ENCODE measurements at places on chromosomes 11 and 22.

DNA sequence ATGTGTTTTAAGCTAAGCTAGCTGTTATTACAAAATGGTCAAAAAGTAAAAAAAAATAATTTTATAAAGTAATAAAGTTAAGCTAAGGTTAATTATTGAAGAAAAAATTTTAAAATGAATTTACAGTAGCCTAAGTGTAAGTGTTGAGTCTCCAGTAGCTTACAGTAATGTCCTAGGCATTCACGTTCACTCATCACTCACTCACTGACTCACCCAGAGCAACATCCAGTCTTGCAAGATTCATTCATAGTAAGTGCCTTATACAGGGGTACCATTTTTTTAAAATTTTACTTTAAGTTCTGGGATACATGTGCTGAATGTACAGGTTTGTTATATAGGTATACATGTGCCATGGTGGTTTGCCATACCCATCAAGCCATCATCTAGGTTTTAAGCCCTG lies 11.6 kb upstream of the OOSP4B start:
- no peaks in the 10 kb centered on the region for H3K36me3 ChIP-seq
- no peak overlapping the region for H3K4me3 ChIP-seq
- peaks cover 7% of the 10 kb centered on the region for H3K27me3 ChIP-seq
- DNase-seq = no peak
- H3K4me1 ChIP-seq = no peaks in the 10 kb centered on the region

- H3K27ac ChIP-seq = no peak overlapping the region
- peaks cover 11% of the 10 kb centered on the region for H3K4me1 ChIP-seq
- peaks cover 16% of the 10 kb centered on the region for H3K36me3 ChIP-seq
- no peaks in the 10 kb centered on the region for H3K27me3 ChIP-seq
These were observed 104.6 kb downstream of the ATG16L2 start for GRCh38 chr11:72918851-72919250.

GRCh38 chr11:76501526-76502202 lies 56.8 kb downstream of the EMSY start:
- peaks cover 49% of the 10 kb centered on the region for H3K36me3 ChIP-seq
- no peak overlapping the region for H3K27ac ChIP-seq
- H3K4me3 ChIP-seq = no peak overlapping the region

DNA sequence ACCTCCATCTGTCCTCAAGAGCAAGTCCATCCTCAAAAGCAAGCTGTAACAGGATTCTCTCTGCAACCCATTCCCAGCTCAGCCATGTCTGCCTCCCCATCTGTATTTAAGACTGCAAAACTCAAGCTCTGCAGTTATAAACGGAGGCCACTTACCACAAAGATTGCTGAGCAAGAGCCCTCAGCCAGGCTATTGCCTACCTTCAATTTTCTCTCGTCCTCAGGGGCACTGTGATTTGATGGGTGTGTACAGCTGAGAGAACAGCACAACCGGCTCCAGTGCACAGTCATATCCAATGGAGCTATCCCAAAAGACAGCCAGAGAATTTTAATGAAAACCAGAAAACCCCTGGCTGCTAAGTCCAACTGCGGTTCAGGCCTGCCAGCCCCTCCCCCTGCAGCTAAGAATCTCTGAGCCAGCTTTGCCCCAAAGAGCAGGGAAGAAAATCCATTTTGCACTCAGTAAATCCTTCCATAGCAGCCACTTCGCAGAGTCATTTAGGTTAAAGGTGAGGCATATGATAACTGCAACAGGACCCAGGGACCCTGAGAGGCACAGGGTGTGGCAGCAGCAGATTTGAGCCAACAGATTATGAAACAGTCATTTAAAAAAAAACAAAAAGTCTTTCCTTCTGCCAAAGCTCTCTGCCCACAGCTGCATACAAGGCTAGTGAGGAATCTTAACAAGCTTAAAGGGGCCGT lies 37.6 kb downstream of the RAB30 start:
- H3K4me3 ChIP-seq = peak overlapping the region; percentile 4
- DNase-seq = no peak
- no peaks in the 10 kb centered on the region for H3K36me3 ChIP-seq
- peaks cover 31% of the 10 kb centered on the region for H3K4me1 ChIP-seq
- H3K27ac ChIP-seq = peak overlapping the region; percentile 71
- no peaks in the 10 kb centered on the region for H3K27me3 ChIP-seq

GRCh38 chr11:46330563-46331281 lies 16.5 kb upstream of the DGKZ start:
- H3K4me3 ChIP-seq = peak overlapping the region; percentile 41
- peaks cover 21% of the 10 kb centered on the region for H3K4me1 ChIP-seq
- H3K36me3 ChIP-seq = no peaks in the 10 kb centered on the region
- DNase-seq = no peak
- peaks cover 65% of the 10 kb centered on the region for H3K27me3 ChIP-seq

DNA sequence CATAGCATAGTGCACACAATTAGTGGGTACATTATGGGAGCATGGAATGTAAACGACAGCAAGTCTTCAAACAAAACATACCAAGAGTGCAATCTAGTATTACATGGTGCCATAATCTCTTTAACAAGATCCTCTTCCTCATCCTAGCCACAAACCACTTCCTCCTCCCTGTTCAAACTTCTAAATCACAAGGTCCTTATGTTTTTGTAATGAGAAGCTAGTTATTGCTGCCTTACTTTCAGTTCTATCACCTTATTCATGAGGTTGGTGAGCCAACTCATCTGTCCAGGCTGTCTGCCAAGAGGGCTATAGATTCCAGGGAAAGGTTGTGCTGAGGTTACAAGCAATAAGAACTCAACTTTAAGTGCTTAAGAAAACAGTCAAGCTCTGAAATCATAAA lies 195.4 kb upstream of the ARHGAP20 start:
- no peak for DNase-seq
- no peaks in the 10 kb centered on the region for H3K27me3 ChIP-seq
- H3K36me3 ChIP-seq = no peaks in the 10 kb centered on the region
- peaks cover 39% of the 10 kb centered on the region for H3K4me1 ChIP-seq
- H3K27ac ChIP-seq = peak overlapping the region; percentile 27
- no peak overlapping the region for H3K4me3 ChIP-seq

DNA sequence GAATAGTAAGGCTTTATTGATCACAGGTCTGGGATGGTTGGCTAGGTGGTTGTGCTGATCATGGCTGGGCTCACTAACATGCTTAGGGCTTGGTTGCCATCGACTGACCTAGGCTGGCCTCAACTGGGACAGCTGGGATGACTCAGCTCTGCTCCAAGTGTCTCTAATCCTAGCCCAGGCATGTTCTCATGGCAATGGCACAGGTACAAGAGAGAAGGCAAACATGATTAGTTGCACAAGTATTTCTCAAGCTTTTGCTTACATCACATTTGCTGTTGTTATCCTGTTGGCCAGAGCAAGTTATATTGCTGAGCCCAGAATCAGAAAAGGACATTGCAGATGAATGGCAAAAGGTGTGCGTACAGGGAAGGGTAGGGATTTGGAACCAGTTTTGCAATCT lies 68.5 kb upstream of the SLC35C1 start:
- no peaks in the 10 kb centered on the region for H3K27me3 ChIP-seq
- no peak overlapping the region for H3K27ac ChIP-seq
- peaks cover 5% of the 10 kb centered on the region for H3K4me1 ChIP-seq
- no peak overlapping the region for H3K4me3 ChIP-seq

GRCh38 chr22:26259510-26259909 lies 90.2 kb downstream of the SEZ6L start:
- peak; percentile 54 for DNase-seq
- no peaks in the 10 kb centered on the region for H3K4me1 ChIP-seq
- H3K27me3 ChIP-seq = peaks cover 58% of the 10 kb centered on the region
- H3K27ac ChIP-seq = no peak overlapping the region
- H3K36me3 ChIP-seq = no peaks in the 10 kb centered on the region

DNA sequence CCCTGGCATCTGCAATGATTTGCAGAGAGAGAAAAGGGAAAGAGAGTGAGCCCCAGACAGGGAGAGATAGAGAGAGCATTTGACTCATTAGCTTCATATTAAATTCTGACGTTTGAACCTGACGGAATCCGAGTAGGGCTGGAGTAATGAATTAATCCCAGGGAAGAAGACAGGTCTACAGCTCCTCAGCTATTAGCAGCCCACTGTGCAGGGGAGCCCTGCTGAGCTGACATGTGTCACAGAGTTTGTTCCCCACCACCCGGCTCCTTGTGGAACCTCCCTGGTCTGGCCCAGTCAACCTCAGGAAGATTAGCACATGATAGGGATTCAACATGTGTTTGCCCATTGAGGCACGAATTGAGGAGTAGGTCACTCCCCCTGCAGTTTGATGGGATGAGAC lies 404.0 kb downstream of the BUD13 start:
- H3K27ac ChIP-seq = no peak overlapping the region
- peaks cover 61% of the 10 kb centered on the region for H3K27me3 ChIP-seq
- no peaks in the 10 kb centered on the region for H3K36me3 ChIP-seq
- H3K4me3 ChIP-seq = no peak overlapping the region
- no peak for DNase-seq
- no peaks in the 10 kb centered on the region for H3K4me1 ChIP-seq

- H3K4me3 ChIP-seq = no peak overlapping the region
- H3K4me1 ChIP-seq = no peaks in the 10 kb centered on the region
- DNase-seq = no peak
- no peaks in the 10 kb centered on the region for H3K27me3 ChIP-seq
These were observed 7.5 kb upstream of the MS4A7 start for GRCh38 chr11:60370811-60371298.

- peak overlapping the region; percentile 94 for H3K27ac ChIP-seq
- DNase-seq = no peak
- H3K36me3 ChIP-seq = peaks cover 10% of the 10 kb centered on the region
- H3K4me3 ChIP-seq = peak overlapping the region; percentile 26
- peaks cover 58% of the 10 kb centered on the region for H3K4me1 ChIP-seq
These were observed 77.3 kb downstream of the YAP1 start for GRCh38 chr11:102187416-102188151.

GRCh38 chr22:47775686-47776085 lies 1013.2 kb downstream of the TBC1D22A start:
- no peaks in the 10 kb centered on the region for H3K36me3 ChIP-seq
- no peaks in the 10 kb centered on the region for H3K27me3 ChIP-seq
- H3K4me1 ChIP-seq = no peaks in the 10 kb centered on the region
- no peak for DNase-seq
- no peak overlapping the region for H3K27ac ChIP-seq

DNA sequence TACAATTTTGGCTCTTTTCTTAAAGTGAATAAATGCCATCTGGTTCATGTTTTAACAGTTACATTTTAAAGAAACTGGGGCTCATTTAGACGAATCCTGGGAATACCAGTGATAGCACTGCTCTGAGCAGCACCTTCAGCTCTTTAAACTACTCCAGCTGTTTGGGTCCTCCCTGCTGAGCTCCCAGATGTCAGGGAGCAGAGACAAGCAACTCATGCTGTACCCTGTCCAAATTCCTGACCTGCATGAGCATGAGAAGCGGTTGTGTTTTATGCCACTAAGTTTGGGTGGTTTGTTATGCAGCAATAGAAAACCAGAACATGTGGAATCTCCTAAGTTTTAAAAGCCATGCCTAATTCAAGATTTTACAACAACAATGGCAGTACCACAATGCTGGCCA lies 90.0 kb downstream of the FDX1 start:
- no peaks in the 10 kb centered on the region for H3K27me3 ChIP-seq
- no peak for DNase-seq
- H3K36me3 ChIP-seq = no peaks in the 10 kb centered on the region
- H3K4me1 ChIP-seq = peaks cover 3% of the 10 kb centered on the region

DNA sequence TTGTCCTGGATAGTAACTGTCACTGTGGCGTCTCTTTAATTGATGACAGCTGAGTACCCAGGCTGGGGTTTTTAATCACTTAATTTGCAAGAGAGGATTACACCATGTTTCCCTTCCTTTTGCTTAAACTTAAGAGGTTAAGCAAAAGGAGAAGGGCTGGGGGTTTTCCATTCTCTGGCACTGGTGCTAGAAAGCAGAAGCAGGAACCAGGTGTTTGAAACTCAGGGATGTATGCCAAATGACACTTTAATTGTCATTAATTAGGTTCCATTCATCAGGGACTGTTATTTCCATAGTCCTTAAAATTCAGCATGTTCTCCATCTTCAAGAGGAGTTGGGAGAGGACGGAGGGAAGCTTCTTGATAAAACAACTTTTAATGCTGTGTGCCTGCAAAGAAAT lies 746.2 kb downstream of the NELL1 start:
- H3K27me3 ChIP-seq = peaks cover 40% of the 10 kb centered on the region
- no peak overlapping the region for H3K4me3 ChIP-seq
- H3K36me3 ChIP-seq = no peaks in the 10 kb centered on the region
- DNase-seq = no peak
- H3K27ac ChIP-seq = no peak overlapping the region
- H3K4me1 ChIP-seq = no peaks in the 10 kb centered on the region

GRCh38 chr11:125261588-125261987 lies 97.0 kb downstream of the PKNOX2 start:
- no peaks in the 10 kb centered on the region for H3K27me3 ChIP-seq
- H3K27ac ChIP-seq = no peak overlapping the region
- DNase-seq = no peak
- no peaks in the 10 kb centered on the region for H3K36me3 ChIP-seq
- H3K4me1 ChIP-seq = peaks cover 51% of the 10 kb centered on the region

DNA sequence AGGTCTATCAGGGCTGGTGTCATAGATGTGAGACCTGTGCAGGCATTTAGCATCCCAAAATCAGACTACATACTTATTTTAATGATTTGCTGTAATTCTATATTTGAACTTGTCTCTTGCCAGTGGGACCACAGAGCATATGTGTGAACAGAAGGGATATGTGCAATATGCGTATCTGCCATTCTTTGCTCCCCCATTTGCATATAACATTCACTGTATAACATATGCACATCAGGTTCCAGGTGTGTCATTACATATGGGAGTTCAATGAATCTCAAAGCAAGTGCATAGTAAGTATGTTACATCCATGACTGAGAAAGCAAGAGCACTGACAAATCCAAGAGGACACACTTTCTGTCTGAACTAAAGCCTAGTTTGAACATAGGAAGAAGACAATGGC lies 1115.1 kb upstream of the CNTN5 start:
- no peak overlapping the region for H3K4me3 ChIP-seq
- DNase-seq = no peak
- no peak overlapping the region for H3K27ac ChIP-seq
- H3K4me1 ChIP-seq = peaks cover 31% of the 10 kb centered on the region

DNA sequence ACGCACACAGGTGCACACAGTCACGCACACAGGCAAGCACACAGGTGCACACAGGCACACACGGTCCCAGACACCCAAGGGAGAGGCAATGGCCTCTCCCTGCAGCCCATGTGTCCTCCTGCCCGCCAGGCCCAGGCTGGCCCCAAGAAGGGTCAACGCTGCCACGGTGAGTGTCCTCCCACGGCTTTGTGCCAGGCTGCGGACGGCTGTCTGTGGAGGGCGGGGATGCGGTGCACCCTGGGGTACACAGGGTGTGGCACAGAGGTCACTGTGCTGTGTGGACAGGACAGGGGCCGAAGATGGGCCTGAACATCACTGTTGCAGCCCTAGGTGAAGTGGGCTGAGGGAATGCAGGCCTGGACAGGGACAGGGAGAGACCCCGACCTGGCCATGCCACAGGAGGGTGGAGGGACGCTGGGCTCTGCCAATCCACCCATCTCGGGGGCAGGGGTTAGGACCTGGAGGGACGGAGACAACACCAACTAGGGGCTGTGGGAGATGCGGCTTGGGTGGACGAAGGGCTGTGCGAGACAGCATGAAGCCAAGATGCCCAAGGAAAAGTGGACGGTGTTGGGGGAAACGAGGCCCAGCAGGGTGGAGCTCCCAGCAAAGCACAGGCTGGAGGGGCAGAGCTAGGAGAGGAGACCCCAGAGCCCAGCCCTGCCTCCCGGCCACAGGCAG lies 523.8 kb downstream of the BRD1 start:
- H3K27ac ChIP-seq = no peak overlapping the region
- H3K27me3 ChIP-seq = peaks cover 38% of the 10 kb centered on the region
- peaks cover 3% of the 10 kb centered on the region for H3K4me1 ChIP-seq
- no peak for DNase-seq
- H3K36me3 ChIP-seq = no peaks in the 10 kb centered on the region

Measured in mesothelial cell of epicardium (in vitro differentiated cells).